Breast epithelium (tissue), 4 donors: ENCODE measurements at places on chromosomes 2 and 18. TPM values are rescaled to one million over a fixed set of nuclear protein-coding genes. Genes with fewer than 3 reads are reported as not detected.

GPR75 gene
- 4.9 TPM for total RNA-seq

DPP4 gene
- total RNA-seq, result 7.5 TPM

FKBP7 gene
- total RNA-seq, result 20.8 TPM

SPRED2 gene
- 14.6 TPM for total RNA-seq

SOX11 gene
- total RNA-seq, result 0.33 TPM
